RCC 7860 (cell line): ENCODE measurements at places on chromosomes 2 and 18.

- DNase-seq = peak; percentile 84
Observed at GRCh38 chr2:179454443-179455171, 190.0 kb upstream of the SESTD1 start.

DNA sequence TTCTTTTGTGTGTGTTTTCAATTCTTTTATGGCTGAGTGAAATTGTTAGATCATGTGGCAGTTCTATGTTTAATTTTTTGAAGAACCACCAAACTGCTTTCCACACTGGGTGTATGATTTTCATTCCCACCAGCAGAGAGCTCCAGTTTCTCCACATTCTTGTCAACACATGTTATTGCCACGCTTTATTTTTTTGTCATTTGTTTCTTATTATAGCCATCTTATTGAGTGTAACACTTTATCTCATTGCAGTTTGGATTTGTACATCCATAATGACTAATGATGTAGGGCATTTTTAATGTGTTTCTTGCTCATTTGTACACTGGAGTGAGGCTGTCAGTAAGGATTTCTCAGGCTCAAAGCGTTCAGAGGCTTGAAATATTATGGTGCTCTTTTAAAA lies 184.2 kb downstream of the PIEZO2 start:
- no peak for DNase-seq

GRCh38 chr2:216426938-216427337 lies 14.7 kb downstream of the SMARCAL1 start:
- peak; percentile 79 for DNase-seq

DNA sequence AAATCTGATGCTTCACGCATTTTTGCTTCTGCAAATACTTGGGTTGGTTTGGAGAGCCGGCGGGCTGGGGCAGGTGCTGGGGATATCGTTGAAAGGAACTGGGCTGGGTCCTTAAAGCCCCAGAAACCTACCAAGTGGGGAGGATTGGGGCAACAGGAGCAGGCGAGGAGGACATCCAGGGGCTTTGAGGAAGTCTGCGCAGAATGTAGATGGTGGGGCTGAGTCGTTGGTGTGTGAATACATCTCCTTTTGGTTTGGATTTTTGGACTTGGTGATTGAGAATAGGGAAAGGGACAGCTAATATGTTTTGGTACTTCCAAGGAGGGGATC lies 1.1 kb downstream of the DCC start:
- no peak for DNase-seq

DNA sequence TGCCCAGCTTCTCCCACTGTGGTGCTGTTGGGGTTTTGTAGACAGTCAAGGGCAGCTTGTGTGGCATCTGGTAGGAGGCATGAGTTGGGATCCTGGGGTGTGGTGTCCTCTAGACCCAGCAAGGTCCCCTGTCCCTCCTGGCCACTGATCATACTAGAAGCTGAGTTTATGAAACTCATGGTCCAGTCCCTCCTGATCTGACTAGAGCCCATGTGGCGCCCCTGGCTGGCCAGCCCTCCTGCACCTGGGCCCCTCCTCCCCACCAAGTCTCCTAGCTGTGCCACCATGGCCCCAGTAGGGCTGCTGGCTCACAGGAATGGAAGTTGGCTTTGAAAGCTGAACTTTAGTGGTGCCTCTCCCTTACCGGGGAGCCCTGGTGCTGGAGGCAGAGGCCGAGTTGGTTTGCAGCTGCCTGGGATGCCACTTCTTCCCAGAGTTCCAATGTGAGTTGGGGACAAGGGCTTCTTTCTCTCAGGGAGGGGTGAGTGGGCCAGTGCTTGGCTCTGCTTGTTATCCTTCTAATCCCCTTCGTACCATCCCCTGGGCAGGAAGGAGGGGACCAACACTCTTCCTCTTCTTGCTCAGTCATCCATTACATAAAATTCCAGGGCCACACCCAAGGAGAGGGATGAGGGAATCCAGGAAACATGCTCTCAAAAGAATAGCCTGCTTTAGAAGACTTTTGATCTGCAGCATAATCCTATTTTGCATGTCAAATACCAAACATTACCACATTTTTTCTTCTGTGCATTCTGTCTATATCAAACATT lies 37.5 kb upstream of the HAAO start:
- no peak for DNase-seq

DNA sequence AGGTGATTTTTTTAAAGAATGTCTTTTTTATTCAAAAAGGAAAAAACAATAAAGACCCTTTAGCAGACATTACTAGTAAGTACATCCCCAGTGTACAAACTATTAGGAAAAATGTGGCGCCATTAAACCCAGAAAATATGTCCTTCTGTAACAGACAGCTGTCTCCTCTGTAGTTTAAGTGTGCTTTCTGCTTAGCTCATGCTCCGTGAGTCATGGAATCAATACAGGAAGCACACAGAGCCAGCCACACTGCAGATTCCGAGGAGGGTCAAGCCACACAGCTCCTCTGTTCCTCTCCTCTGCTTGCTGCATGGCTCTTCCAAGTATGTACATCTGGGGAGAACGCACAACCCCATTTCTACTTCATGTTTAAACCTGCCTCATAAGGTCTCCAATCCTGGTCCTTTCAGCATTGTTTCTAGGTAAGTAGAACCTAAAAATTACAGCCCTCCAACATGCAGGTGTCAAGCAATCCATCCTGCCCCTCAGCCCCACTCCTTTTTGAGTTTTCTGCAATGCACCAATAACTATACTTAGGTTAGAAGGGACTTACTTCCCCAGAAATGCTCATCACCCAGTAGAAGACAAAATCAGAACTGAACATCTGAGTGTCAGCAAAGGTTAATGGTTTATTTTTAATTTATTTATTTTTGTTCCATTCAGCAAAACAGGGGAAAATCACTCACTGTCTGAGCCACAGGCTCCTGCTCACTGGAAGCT lies 37.5 kb downstream of the ACVR1 start:
- DNase-seq = peak; percentile 74

GRCh38 chr2:108477099-108477498 lies 28.1 kb downstream of the GCC2 start:
- no peak for DNase-seq

GRCh38 chr2:228735697-228736096 lies 535.4 kb downstream of the PID1 start:
- DNase-seq = no peak

DNA sequence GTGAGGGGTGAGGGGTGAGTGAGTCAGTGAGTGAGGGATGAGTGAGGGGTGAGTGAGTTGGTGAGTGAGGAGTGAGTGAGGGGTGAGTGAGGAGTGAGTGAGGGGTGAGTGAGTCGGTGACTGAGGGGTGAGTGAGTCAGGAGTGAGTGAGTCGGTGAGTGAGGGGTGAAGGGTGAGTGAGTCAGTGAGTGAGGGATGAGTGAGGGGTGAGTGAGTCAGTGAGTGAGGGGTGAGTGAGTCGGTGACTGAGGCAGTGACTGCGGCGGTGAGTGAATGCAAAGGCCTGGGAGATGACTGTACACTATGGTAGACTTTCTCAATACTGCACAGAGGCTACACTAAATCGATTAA lies 16.6 kb downstream of the THAP4 start:
- no peak for DNase-seq

GRCh38 chr2:237745250-237745613 lies 53.3 kb upstream of the RBM44 start:
- DNase-seq = peak; percentile 15

DNA sequence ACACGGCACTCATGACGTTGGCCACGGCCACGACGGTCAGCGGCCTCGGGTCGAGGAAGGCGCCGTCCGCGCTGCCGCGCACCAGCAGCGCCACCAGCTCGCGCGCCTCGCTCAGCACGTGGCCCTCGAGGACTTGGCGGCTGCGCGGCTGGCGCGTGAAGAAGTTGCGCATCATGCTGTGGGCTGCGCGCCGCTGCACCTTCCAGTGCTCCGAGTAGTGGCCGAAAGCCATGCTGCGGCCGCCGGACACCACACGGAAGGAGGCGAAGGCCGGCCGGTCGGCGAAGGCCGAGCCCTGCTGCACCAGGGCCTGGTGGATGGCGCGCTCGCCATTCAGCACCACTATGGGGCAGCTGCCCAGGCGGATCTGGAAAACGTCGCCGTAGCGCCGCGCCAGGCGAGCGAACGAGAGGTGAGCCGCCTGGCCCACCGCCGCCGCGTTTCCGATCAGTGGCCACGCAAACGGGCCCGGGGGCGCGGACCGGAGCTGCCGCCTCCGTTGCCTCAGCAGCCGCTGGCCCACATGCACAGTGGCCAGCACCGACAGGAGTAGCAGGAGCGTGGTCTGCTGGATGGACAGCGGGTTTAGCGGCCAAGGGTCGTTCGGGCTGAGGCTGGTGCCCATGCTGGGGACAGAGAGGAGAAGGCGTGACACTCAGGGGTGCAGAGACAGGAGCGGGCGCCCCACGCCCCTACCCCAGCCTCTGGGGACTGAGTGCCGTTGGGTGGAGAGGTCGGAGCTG lies 1.0 kb downstream of the CYP1B1 start:
- no peak for DNase-seq

- DNase-seq = no peak
Observed at GRCh38 chr2:219707496-219708285, 80.3 kb downstream of the SLC4A3 start.

DNA sequence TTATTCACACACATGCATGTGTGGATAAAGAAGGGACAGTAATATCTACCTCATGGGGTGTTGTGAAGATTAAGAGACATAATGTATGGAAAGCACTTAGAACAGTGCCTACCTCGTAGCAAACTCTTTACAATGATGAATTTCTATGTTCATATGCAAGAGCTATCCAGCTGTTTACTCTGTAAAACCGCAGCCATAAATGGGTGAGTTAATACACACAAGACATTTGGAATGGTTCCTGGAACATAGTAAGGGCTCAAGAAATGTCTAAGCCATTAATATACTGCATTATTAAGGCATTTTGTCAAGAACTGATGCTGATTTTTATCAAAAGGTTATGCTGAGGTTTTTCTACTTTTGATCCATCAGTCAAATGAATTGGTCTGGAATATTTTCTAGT lies 1076.2 kb downstream of the TSN start:
- DNase-seq = no peak

DNA sequence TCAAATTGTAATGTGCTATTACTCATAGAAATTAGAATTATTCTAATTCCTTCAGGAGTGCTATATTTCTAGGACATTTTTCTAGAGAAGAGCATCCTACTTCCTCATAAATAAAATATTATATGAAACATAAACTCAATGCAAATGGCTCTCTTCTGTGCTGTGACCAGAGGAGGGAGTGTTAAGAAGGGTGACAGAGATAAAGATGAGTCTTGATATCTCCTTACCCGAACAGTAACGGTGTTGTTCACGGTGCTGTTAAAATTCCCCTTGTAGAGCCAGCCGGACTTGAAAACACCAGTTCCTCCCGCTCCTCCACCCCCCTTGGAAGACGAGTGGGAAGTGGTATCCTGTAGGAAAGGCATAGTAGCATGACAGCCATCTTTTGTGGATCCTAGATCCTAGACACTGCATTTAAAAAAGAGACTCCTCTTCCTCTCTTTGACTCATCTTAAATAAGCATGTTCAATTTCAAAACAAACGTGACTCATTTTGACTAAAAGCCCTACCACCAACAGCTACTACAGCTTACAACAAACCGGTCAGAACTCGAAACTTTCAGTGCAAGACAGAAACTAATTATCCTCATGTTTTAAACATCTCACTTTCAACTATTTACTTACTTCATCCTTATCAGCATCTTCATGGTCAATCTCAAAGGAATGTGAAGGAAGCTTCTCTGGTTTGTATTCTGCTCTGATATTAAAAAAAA lies 156.3 kb downstream of the DOCK10 start:
- peak; percentile 76 for DNase-seq

- no peak for DNase-seq
Observed at GRCh38 chr2:172586245-172586891, 30.5 kb downstream of the PDK1 start.

DNA sequence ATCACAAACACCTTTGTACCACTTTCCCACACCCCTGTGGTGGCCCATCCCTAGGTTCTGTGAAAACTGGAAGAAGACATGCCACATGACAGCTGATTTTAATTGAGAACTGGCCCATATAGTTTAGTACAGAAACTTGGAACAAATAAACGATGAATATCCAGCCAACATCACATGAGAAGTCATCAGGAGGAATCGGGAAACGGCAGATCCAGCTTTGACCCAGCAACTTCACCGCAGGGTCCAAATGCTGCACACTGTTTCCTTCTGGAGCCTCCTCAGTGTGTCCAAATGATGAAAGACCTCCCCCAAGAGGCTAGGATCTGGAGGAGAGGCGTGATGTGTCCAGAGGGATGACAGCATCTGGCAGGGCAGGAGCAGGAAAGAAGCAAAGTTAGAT lies 75.5 kb downstream of the COPS8 start:
- no peak for DNase-seq

DNA sequence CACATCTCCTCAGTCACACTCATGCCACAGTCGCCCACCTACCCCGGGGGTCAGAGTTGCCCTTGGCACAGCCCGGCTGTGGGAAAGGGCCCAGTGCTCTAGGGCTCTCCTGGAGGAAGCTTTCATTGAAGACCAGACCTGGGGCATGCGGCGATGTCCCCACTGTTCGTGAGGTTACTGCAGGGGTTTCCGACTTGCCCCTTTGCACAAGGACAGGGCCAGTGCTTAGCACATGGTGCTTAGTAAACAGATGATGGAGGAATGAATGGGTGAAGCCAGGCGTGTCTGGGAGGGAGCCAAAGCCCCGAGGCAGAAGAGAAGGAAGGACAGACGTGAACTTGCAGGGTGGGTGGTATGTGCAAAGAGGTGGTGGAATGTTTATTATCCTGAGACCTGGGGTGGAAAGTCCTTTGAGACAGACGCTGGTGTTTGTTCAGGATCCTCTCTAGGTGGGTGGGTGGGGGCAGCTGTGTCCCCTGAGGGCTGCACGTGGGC lies 205.9 kb upstream of the ARL4C start:
- no peak for DNase-seq

DNA sequence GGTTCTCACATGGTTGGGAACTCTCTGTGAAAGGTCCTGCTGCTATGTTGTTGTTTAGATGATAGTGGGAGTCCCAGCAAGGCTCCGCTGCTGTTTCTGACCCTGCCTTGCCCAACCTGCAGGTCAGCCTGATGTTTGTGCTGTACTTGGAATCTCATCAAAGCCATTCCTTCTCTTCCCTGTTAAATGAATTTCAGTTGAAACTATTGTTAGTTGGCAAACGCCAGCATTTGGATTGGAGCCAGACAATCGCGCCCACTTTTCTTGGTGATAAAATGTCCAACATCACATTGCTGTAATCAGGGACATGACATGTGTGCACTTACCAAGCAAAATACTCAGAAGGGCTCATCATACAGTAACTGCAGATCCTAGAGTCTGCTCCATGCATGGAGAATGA lies 12.8 kb upstream of the TWSG1 start:
- no peak for DNase-seq

GRCh38 chr2:196977507-196977906 lies 51.0 kb upstream of the PGAP1 start:
- no peak for DNase-seq

GRCh38 chr18:24446953-24447538 lies 13.4 kb upstream of the HRH4 start:
- DNase-seq = no peak

GRCh38 chr2:1632002-1632348 lies 112.3 kb downstream of the PXDN start:
- peak; percentile 49 for DNase-seq
